Sigmoid colon (tissue), 7 donors: ENCODE measurements at places on chromosomes 16 and 17.

DNA sequence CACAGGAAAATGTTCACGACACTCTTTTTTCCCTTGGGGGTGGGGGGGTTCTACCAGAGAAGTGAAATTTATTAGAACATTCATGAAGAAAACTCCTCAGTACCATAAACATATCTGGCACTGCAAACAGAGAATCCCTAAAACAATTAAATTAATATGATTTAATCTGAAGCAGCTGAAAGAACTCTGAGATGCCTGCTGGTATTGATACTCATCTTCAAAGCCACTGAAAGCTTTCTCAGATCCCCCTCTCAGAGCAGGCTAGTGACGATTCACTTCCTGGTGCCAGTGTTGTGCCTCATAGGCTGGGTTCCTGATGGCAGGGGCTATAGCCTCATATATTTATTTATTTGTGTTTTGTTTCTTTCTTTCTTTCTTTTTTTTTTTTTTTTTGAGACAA lies 52.7 kb downstream of the MYH10 start:
- no peak for DNase-seq

DNA sequence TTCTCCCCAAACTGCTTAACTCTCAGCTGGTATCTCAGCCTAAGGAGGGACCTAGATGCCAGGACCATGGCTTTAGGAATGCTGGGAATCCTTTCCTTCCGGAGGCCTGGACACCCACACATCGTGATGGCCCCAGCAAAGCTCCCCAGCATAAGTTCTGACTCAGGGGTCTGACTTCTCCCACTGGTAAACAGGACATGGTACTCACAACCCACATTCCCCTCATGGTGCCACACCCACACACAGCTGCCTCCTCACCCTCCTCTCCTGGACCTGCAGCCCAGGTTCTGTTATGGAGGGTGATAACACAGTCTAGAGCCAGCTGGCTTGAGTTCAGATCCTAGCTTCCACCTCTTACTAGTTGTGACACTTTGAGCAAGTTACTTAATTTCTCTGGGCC lies 719 bp upstream of the RNF227 start:
- no peak for DNase-seq

DNA sequence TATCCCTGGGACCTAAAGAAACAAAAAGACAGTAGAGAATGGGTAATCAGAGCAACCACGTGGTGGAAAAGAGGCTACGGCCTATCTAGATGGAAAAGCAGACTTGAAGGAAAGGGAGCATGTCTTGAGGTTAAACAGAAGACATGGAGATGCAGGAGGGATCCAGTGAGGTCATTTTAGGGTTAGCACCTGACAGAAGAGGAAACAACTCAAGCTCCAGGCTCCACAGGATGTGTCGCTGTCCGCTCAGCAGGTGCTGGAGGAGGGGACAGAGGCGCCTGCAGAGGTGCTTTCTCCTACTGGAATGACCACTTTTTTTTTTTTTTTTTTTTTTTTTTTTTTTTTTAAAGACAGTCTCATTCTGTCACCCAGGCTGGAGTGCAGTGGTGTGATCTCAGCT lies 47.5 kb upstream of the CLEC3A start:
- no peak for DNase-seq

DNA sequence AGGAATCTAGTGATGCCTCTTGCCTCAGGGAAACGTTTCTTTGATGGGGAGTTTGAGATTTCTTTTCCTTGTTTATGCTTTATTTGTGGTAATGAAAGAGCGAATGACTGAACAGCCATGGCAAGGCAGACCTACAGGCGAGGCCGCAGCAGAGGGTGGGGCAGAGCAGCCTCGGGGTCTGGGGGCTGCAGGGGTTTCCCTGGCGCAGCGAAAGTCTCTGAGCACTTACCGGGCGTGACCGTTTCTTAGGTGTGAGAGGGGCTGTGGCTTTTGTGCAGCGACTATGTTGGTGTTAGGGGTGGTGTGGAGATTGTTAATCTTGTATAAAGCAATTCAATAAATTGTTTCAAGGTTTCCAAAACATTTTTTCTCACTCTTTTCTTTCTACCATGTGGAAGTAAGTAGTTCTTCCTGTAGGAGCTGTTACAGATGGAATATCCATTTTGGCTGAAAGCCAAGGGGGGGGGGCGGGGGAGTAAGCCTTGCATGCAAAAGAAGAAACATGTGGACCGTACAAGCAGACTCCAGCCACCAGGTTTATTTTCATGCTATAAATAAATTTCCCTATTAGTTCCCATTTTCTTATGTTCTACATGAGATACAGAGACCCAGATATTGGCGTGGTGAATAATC lies 34.8 kb downstream of the UBN1 start:
- DNase-seq = no peak

GRCh38 chr17:38730526-38731379 lies 612 bp downstream of the CISD3 start:
- DNase-seq = peak; percentile 93

DNA sequence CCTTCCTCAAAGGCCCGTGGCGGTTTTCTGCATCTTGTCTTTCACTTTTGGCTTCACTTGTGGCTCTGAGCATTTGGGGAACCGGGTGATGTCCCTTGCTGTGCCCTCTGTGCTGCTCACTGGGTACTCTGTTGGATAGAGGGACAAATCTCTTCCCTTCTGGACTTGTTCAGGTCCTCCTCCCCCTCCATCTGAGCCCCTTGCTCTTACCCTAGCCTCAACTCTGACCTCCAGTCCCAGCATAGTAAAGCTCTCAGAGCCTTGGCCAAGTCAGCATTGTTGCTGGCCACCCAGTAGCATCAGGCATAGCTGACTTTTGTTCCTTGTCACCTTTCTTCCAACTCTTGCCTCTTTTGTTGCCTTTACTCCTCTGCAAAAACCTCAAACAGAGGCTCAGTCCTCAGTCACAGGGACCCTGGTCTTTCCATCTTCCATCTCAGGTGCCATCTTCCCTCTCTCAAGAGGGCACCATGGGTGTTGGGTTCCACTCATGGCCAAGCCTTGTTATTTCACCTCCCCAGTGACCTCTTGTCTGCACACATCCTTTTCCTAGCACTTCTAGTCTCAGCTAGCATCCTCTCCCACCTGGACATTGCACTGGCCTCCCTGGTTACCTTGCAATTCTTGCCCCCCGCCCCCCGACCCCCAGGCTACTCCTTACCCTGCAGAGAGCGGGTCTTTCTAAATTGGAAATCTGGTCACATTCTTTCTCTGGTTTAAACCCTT lies 393 bp upstream of the PSMB10 start:
- DNase-seq = no peak

GRCh38 chr17:6120351-6120750 lies 50.2 kb downstream of the WSCD1 start:
- no peak for DNase-seq
